ENCODE measurements at places on chromosomes 12 and 14.

GRCh38 chr12:109435428-109436187, 41.5 kb downstream of the KCTD10 start:
- DNase-seq = no peak

DNA sequence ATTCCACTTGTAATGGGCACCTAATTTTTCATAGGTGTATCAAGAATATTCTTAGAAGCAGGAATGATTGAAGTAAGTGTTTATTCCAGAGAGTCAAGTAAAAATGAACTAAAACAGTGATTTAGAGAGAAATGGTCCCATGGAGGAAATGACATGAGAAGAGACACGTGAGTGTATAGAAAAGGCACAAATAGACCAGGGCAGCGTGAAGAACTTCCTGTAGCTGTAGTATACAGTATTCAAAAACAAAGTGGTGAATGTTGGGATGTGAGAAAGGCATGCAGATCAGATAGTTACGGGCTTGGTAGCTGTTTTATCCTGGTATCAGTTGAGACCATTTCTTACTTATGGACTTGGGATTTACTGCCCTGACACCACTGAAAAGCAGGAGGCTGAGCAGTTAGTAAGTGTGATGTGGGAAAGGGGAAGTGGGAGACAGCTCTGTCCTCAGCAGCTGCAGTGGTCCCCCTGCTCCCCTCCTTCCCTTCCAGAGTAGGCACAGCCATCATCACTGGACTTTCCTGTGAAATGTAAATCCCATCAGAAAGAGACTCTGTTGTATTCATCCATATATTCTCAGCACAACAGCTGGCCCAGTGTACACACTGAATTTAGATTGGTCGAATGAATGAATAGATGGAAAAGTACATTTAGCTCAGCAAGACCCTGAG, 16.8 kb upstream of the TESPA1 start:
- DNase-seq = no peak

GRCh38 chr14:30193845-30194501, 266.3 kb upstream of the PRKD1 start:
- DNase-seq = no peak

GRCh38 chr12:116126610-116127009, 150.9 kb downstream of the MED13L start:
- DNase-seq = no peak

GRCh38 chr12:70338531-70338930, 27.6 kb upstream of the KCNMB4 start:
- DNase-seq = no peak

DNA sequence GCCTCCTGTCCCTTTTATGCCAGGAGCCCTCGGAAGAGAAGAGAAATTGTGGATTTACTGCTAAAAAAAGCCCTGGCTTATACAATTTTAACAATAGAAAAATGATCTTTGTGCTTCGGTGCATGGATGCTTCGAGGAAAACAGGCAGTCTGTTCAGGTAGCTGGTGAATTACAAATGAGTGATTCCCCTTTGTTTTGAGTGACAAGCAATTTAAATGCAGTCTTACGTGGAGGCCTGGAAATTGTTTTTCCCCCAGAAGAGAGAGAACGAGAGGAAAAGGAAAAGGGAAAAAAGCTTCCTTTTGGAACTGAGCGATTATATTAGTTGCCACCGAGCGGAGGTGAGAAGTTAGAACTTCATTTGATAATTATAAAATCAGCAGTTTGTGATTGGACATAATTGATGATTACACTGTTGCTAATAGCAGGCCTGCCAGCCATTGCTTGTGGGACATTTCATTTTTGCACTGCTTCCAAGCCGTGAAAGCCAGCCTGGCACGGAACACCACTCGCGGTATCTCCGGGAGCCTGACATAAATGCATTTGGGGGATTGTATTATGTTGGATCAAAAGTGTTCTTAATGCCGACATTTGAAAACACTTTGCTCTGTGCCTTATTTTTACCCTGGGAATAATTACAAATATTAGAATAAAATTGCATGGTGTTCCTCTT, 117.7 kb downstream of the PHETA1 start:
- no peak for DNase-seq

GRCh38 chr12:2737656-2738241, 57.0 kb upstream of the FKBP4 start:
- DNase-seq = no peak

DNA sequence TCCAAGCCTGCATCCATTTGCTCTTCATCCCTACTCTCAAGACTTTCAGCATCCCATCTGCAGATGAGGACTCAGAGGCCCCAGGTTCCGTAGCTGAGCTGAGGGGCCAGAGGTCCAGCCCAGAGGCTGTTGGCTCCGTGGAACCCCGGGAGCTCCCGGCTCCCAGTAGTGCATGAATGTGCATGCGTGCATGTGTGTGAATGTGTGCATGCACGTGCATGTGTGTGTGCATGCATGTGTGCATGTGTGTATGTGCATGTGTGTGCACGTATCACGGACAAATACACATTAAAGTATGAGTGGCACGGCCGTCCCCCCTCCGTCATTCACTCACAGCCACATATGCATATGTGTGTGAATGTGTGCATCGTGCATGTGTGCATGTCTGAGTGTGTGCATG, 149.9 kb downstream of the KIF26A start:
- no peak for DNase-seq

GRCh38 chr12:14923944-14924343, 14.4 kb downstream of the ERP27 start:
- no peak for DNase-seq

GRCh38 chr14:60649875-60650372, 647 bp upstream of the SIX1 start:
- DNase-seq = no peak

GRCh38 chr14:93974833-93975232, 1.5 kb downstream of the ASB2 start:
- no peak for DNase-seq

- DNase-seq = no peak
Measured at GRCh38 chr12:103748002-103748401, 93.0 kb downstream of the NT5DC3 start.

DNA sequence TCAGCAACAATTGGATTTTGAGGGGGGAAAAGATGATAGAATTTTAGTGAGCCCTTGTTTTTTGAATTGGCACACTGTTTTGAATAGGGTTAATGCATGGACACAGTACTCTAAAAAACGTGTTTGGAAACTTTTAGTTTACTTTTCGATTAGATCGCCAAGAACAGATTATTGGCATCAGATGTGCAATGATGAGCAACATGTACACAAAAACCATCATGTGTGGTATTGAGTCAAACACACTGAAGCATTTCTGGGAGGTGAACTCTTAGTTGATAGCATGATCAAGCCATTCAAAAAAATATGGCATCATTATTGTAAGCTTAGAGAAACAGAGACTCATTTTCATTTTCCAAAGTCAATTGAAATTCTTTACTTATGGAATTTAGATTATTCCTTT, 329.2 kb downstream of the ADAMTS20 start:
- DNase-seq = no peak

DNA sequence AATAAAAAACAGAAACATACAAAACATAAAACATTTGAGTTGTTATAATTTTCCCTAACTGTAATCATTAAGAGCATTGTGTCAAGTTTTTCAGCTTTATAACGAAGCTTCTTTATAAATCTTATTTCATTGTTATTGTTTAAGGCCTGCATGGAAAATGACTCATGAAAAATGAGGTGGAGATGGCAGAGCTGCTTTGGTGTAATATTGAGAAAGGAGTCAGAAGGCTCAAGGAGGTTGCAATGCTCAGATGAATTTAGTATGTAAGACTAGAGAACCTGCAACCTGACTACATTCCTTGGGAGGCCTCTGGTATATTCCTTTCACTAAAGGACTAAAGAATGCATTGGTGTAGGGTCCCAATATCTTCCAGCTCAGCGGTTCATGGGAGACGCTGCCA, 61.5 kb downstream of the TMEM30B start:
- DNase-seq = no peak

GRCh38 chr12:119683816-119684215, 15.9 kb downstream of the PRKAB1 start:
- no peak for DNase-seq

- no peak for DNase-seq
Measured at GRCh38 chr12:67459173-67459572, 189.4 kb upstream of the DYRK2 start.

DNA sequence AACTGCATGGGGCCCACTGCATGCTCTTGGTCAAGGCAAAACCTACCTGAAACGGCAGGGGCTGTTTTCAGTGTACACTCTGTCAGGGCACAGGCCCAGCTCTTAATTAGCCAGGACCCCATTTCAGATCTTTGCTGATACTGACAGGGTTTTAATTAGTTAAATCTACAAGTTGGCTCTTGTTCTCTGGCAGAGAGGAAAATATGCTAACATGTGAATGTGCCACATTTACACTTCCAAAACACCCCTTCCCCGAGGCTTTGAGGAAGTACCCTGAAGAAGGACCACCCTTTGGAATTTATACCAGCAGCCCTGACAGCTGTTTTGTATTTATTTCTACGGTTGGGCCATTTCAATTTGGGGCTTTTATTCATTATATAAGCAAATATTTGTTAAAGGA, 66.3 kb downstream of the OTX2 start:
- DNase-seq = no peak

GRCh38 chr12:130982565-130983225, 29.0 kb downstream of the ADGRD1 start:
- no peak for DNase-seq

DNA sequence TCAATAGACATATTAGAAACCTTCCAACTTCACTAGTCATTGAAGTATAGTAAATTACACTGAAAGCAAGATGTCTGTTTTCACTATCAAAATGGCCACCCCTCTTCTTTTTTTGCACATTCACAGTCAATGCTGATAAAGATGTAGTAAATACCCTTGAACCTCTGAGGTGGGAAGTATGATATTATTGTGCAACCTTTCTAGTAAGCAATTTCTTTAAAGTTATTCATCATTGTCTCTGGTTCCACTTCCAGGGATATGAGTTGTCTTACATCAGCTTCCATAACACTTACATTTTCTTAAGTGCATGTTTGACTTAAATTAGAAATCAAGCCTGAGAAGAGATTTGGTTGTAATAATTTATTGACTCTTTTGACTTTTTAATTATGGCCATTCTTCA, 453.9 kb upstream of the MGAT4C start:
- DNase-seq = no peak

GRCh38 chr12:102202556-102202955, 4.9 kb upstream of the PMCH start:
- DNase-seq = no peak

GRCh38 chr12:1056390-1056789, 65.4 kb downstream of the ERC1 start:
- no peak for DNase-seq

DNA sequence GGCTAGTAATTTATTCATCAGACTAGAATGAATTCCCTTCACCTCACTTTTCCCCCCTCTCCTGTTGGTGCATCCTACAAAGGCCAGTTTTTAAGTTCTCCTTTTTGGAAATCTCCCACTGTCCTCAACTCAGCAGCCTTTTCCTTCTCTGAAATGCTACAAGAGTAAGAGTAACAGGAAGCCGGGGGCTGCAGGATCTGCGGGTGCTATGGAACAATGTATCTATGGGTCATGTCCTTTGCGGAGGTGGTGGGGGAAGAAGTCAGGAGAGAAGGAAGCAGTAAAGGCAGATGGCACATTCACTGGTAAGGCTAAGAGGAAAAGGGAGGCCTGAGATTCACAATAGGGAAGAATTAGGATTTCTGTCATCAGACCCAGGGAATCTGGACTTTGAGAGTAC, 22.2 kb upstream of the TESC start:
- no peak for DNase-seq

DNA sequence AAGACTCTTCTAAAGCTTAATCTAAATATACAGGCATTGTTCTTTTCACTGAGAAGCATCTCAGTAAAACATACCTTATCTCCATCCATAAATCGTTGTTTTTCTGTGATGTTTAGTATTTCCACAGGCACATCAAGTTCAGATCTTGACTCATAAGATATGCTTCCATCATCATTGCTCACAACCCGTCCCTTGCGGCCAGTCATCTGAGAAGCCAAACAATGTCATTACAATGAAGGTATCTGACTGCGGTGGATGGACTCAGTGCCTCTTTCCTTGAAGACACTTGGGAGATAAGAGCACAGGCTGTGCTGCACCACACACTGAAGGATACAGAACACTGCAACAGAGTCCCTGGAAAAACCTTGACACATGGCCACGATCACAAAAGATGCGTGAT, 44.8 kb downstream of the SBNO1 start:
- DNase-seq = no peak

DNA sequence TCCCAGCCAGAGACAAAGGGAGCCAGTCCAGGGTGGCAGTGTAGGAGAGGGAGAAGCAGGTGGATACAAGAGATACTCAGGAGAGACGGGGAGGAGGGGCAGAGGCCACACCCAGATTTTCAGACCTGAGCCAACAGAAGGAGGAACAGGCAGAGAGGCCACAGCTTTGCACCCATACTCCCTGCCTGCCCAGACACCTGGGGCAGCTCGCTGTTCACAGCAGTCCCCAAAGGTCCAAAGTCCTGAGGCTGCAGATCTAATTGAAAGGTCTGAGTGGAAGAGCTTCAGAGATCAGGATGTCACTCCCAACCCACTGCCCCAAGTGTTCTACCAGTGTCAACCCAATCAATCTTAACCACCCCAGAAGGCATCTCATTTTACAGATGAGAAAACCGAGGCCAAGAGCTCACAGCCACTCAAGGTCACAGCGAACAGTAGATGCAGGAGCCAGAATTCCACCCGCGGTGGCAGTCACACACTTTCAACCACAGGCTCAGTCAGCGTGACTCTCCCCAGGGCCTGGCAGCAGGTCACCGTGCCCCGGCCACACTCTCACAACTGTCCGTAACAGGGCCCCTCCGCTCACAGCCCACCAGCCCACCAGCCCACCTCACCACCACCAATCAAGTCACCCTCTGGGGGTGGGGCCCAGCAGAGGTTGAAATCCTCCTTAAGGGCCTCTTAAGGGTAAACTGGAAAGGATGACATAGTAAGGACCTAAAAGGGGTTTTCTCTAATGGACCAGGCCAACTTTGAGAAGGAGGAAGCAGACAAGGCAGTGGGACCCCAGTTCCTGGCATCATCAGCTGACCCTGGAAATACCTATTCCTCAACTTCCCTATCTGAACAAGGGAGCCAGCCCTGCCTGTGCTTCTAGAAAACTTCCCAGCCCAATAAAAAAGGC, 33.3 kb downstream of the ACTN1 start:
- no peak for DNase-seq

DNA sequence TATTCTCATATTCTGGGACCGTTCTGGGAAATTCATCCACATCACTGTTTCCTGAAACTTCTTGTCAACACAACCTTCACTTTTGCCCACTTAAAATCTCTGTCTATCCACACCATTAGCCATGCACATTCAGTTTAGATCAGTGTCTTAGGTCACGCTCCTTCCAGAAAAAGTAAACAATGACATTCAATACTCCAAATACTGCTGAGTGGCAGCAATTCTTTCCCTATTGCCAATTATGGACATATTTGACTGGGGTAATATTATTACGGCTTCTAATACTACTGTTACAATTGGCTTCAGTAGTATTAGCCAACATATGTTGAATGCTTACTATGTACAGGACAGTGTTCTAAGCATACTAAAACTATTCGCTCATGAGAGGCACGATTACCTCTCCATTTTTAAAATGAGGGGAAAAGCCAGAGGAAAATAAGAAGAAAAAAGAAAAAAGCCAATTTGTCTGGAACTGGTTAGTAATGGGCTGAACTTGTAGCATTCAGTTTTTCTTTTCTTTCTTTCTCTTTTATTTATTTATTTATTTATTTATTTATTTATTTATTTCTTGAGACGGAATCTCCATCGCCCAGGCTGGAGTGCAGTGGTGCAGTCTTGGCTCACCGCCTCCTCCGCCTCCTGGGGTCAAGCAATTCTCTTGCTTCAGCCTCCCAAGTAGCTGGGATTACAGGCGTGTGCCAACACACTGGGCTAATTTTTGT, 23.4 kb downstream of the LTBR start:
- DNase-seq = no peak

Data from stimulated activated CD8-positive, alpha-beta memory T cell treated with anti-CD3 and anti-CD28 coated beads, Interleukin-7, amount 100 ng/mL, for 1 hour (primary cell).